H9 (cell line): ENCODE measurements at places on chromosomes 7 and 10.

DNA sequence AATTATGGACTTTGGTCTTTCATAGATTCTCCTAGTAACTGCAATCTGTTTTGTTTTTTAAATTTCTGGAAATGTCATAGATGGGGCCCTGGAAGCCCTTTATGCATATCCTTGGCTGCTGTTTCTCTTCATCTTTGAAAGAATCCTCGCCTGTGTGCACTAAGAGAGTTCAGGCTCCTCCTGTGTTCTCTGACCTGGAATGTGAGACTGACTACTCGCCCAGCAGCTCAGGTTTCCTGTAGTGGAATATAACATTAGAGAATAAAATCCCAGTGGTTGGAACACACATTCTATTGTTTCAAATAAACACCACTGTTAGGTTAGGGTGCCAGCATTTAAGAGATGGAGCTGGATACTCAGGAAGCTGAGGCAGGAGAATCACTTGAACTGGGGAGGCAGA lies 56.3 kb downstream of the WDFY4 start:
- no peak for DNase-seq
- H3K27ac ChIP-seq = no peak overlapping the region
- H3K36me3 ChIP-seq = no peaks in the 10 kb centered on the region
- H3K4me3 ChIP-seq = no peak overlapping the region

DNA sequence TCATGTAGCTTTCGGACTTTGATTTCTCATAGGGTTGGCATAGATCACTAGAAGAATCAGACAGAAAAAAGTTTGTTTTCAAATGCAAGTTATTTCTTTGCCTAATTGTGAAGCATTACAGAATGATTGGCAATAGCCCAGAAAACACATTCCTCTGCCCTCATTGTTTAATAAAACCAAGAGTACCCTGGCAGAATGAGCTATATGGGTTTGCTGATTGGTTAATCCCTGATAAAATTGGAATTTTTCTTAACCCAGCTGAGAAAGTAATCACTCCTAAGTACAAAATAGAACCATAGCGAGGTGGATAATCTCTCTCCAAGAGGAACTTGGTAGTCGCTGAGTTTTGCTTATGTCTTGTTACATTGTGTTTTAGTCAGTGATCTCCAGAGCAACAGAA lies 30.9 kb upstream of the CREB5 start:
- H3K4me1 ChIP-seq = no peaks in the 10 kb centered on the region
- H3K27ac ChIP-seq = no peak overlapping the region
- no peaks in the 10 kb centered on the region for H3K27me3 ChIP-seq
- no peaks in the 10 kb centered on the region; the same call in 2 of the 3 replicates for H3K36me3 ChIP-seq

GRCh38 chr7:21971780-21972396 lies 26.2 kb upstream of the CDCA7L start:
- H3K4me3 ChIP-seq = no peak overlapping the region
- H3K4me1 ChIP-seq = no peaks in the 10 kb centered on the region
- no peaks in the 10 kb centered on the region for H3K27me3 ChIP-seq
- no peak overlapping the region for H3K27ac ChIP-seq
- no peaks in the 10 kb centered on the region for H3K36me3 ChIP-seq

DNA sequence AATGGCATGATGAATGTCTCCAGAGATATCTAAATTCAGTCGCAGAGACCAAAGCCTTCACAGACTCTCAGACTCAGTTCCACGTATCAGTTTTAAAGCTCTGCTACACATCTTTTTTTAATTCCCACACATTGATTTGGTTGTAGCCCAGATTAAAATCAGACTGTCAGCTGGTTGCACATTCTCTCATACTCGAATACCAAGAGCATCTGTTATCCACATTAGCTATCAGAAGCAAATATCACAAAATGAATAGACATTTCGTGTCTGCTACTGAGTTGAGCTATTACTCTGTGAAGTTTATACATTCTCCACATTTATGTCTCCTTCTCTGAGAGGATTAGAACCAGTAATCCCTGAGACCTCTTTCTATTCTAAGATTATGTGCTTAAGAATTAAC lies 229.2 kb downstream of the GPAM start:
- peaks cover 19% of the 10 kb centered on the region for H3K36me3 ChIP-seq
- no peaks in the 10 kb centered on the region for H3K27me3 ChIP-seq
- H3K27ac ChIP-seq = no peak overlapping the region
- H3K4me3 ChIP-seq = no peak overlapping the region
- no peaks in the 10 kb centered on the region for H3K4me1 ChIP-seq

DNA sequence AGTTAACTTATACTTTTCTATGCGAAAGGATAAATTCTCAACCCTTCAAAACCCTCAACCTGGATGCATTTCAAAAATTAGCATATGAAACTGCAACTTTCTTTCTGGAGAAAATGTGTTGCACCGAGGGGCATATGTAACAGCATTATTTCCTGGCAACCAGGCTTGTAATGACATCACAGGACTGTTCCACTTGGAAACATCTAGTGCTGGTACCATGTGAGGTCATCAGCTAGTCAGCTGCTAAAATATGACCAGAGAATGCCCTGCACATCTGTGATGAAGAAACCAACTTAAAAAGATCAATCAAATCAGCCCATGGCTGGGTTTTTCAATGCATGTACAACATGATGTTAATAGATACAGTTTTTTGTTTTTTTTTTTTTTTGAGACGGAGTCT lies 40.0 kb downstream of the FGFR2 start:
- peaks cover 6% of the 10 kb centered on the region; the same call in 1 of the 2 replicates for H3K4me1 ChIP-seq
- H3K4me3 ChIP-seq = no peak overlapping the region
- H3K27me3 ChIP-seq = no peaks in the 10 kb centered on the region
- no peak overlapping the region for H3K27ac ChIP-seq
- DNase-seq = no peak
